ENCODE measurements at places on chromosomes 7 and 10.

GRCh38 chr7:46220066-46220630, 299.1 kb upstream of the IGFBP3 start:
- DNase-seq, result no peak

- DNase-seq, result no peak
These were observed 51.8 kb upstream of the STEAP4 start for GRCh38 chr7:88358526-88358838.

DNA sequence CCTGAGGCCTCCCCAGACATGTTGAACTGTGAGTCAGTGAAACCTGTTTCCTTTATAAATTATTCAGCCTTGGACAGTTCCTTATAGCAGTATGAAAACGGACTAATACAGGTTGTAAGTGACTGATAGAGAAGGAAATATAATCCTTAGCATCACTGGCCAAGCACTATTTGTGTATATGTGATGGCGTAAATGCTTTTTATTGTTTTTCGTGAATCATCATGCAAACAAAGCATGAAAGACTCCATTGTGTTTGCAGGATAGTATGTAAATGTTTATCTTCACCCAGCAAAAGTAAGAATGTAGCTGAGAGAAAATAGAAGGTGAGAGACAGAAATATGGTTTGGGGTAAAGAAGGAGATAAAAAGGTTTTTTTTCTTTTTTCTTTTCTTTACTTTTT, 92.5 kb upstream of the LRGUK start:
- no peak for DNase-seq

- peak; percentile 64 for DNase-seq
These were observed 68.8 kb upstream of the GSDME start for GRCh38 chr7:24825931-24826661.

DNA sequence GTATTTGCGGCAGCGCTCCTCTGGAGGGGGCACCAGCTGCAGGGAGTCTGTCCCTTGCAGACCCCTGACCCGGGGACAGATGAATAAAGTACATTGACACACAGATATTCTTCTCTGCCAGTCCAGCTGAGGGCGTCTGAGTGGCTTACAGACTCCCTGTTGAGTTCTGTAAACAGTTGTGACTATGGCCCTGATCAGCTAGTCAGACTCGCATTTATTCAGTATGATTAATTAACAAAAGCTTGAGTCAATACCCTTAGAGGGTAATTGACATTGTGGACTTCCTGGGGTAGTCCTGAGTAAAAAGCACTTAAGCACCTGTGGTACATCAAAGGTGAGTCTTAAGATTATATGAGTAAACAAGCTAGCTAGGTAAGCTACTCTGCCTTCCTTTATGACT, 21.0 kb downstream of the ANKRD30A start:
- DNase-seq, result no peak

DNA sequence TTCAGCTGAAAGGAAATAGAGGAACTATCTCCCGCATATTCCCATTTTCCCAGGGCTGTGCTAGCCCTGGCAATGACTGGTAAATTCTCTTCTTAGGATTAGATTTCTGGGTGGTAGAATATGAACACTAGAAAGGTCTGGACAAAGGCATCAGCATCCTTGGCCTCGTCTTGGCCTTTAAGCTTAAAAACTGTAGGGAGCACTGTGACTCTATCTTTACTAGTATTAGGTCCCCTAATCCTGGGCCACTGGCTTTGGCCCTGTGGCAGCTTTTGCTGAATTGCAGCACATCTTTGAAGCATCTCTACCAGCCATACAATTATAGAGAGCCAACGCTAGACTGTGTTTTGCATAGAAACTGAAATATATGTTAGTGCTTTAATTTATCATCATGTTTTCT, 41.5 kb upstream of the EBLN1 start:
- no peak for DNase-seq

GRCh38 chr10:121927318-121927840, 452 bp downstream of the ATE1 start:
- DNase-seq, result peak; percentile 74

DNA sequence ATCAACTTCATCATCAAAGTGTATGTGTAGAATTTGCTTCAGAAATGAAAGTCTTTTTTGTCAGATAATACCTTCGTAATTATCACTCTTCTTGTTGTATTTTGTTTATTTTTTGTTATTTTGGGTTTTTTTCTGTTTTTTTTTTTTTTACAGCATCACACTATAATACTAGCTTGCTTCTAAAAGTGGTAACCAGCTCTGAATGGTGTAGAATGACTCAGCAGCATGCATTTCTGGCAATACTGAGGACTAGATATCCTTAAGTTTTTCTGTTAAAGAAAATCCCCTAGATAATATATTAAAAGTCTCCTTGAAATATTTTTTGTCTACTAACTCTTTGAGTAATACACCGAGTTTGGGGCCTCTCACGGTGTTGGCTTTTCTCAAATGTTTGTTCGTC, 109.1 kb downstream of the LMBR1 start:
- no peak for DNase-seq

DNA sequence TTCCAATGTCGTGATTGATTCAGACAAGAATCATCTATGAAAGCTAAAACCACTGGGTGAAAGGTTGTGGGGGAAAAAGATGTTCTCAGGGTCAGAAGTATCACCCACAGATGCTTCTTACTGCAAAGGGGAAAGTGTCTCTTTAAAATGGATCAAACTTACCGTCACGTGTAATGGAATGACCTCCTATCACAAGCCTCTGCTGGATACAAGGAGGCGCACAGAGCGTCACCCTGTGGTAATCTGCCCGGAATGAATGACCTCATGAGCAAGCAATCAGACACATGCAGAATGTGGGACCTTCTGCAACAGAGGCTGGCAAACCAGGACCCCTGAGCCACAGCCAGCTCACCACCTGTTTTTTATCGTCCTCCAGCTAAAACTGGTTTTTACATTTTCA, 33.0 kb downstream of the WIPF3 start:
- peak; percentile 80 for DNase-seq

- no peak for DNase-seq
These were observed 3.9 kb downstream of the MDH2 start for GRCh38 chr7:76051840-76052239.

DNA sequence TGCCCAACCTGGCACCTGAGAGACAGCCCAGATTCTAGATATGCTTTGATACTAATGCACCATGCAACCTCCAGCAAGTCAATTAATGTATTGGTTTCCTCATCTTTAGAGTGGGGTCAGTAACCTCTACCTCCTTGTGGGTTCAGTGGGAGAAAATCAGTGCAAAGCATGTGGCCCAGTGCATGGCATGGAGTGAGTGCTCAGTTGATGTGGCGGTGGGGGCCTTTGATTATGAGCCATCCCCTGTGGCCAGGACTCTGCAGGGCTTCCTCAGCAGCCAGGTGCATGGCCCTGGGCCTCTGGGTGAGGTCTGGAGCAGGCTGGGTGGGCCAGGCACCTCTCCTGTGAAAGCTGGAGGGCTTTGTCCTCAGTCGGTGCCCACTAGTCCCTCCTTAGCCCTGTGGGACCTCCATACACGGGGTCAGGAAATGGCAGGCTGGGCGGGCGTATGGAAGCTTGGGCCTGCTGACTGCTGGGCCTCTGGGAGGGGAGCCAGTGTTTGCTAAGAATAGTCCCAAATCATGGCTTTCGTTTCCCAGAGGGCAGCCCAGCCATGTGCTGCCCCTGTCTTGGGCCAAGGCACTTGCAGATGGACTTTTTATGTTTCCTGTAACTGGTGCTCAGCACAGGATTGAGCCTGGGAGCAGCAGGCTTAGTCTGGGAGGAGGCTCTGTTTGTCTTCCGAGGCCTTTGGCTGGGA, 3.4 kb downstream of the PALD1 start:
- DNase-seq, result peak; percentile 36

GRCh38 chr10:71381611-71382010, 15.1 kb upstream of the CDH23 start:
- no peak for DNase-seq

- DNase-seq, result no peak
These were observed 117.8 kb downstream of the WDR37 start for GRCh38 chr10:1174022-1174421.
